Pancreas (tissue), 10 donors: ENCODE measurements at places on chromosomes 2 and 18. TPM values are rescaled to one million over a fixed set of nuclear protein-coding genes. Genes with fewer than 3 reads are reported as not detected.

DNA sequence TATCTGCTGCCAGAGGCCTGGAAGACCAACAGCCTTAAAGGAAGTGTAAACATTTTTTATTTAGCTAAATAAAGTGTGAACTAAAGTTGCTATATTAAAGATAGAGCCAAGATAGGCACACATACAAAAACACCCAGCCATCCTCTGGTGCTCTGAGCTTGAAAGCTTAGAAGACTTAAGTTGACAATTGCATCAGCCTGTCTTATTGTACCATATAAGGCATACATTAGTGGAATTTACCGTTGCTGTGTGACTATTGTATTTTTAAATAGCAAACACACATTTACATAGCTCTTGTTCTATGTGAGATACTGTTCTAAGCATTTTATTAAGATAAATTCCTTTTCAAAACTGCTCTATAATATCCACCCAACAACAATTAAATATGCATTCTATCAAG lies 736.6 kb upstream of the ZEB2 start:
- H3K27me3 ChIP-seq: no peaks in the 10 kb centered on the region
- H3K4me3 ChIP-seq: no peak overlapping the region
- no peaks in the 10 kb centered on the region for H3K36me3 ChIP-seq
- no peak overlapping the region for H3K27ac ChIP-seq
- H3K4me1 ChIP-seq: no peaks in the 10 kb centered on the region
- no peak for DNase-seq

DNA sequence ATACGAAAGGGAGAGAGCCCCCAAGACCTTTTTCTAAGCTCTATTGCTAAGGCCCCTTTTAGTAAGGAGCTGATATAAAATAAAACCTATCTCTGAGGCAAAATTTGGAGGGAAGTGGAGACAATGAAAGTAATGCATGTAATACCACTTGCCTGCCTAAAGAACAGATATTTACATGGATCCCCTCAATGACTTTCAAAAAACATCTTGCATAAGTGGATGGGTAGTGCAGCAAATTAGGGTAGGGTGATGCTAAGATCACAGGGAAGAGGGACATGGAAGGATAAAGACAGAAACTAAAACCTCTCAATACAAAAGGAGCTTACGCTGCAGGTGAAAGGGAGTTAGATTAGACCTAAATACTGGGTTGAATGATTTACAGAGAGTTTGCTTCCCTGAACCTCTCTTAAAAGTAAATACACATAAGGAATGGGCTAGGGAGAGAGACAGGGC lies 1.1 kb downstream of the ZNF513 start:
- H3K36me3 ChIP-seq: no peaks in the 10 kb centered on the region
- peaks cover 5% of the 10 kb centered on the region for H3K4me1 ChIP-seq
- H3K27me3 ChIP-seq: no peaks in the 10 kb centered on the region
- H3K27ac ChIP-seq: peak overlapping the region; percentile 90

Gene FTCDNL1
- 0.53 TPM for polyA plus RNA-seq

Gene SPP2
- not detected for polyA plus RNA-seq

Gene CCDC102B
- 0.99 TPM for polyA plus RNA-seq

Gene HOXD9
- 1.1 TPM for polyA plus RNA-seq
